ENCODE measurements at places on chromosomes 12 and 14.

DNA sequence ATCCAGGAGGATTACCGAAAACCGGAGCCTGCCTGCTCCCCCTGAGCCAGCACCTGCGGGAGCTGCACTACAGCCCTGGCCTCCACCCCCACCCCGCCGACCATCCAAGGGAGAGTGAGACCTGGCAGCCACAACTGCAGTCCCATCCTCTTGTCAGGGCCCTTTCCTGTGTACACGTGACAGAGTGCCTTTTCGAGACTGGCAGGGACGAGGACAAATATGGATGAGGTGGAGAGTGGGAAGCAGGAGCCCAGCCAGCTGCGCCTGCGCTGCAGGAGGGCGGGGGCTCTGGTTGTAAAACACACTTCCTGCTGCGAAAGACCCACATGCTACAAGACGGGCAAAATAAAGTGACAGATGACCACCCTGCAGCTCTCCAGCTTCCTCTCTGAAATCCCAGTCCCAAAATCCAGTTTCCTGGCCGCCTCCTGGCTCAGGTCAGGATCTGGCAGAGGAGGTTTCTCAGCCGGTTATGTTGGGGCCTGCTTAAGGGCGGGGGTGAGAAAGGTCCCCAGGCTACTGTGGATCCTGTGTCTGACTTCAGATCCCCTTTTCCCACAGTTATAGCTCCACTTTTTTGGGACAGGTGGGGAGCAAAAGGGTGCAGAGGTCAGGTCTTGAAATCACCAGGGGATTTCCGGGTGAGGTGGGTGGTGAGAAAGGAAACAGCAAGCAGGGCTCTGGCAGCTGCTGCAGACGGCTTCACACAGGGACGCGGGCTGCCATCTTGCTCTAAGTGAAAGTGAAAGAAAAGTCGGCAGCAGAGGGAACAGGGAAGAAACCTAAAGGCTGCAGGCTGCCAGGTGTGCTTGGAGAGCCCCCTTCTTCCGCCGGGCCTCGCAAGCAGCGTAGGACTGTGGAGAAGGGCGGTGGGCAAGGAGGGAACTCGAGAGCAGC is at the start of gene TAPBPL:
Gene TAPBPL, plus strand, starts transcription at position 695 of the 897 bp plus-strand sequence. CDS start 207 bp downstream, outside the sequence.
- DNase-seq = peak; percentile 34

GRCh38 chr12:20403230-20403629 is 34.9 kb downstream of the PDE3A start:
- no peak for DNase-seq

DNA sequence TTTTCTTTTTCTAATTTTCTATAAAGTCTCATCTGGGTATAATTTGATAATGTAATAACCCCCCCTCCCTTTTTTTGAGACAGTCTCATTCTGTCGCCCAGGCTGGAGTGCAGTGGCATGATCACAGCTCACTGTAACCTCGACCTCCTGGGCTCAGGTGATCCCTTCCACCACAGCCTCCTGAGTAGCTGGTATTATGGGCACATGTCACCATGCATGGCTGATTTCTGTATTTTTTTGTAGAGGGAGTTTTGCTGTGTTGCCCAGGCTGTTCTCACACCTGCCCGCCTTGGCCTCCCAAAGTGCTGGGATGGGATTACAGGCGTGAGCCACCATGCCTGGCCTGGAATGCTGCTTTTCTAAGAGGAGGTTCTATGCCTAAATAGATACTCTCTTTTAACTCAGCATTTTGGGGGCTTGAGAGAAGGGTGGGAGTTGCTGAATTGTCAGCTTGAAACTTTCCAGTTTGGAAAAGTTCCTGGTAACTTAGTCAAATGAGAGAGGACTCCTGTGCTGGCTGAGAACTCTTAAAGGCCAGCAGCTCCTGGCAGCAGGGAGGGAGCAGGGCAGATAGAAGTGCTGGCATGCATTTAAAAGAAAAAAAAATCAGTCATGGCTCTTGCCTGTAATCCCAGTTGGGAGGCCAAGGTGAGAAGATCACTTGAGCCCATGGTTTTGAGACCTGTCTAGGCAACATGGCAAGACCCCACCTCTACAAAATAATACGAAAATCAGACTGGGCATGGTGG is 13.0 kb downstream of the NUDT4 start:
- no peak for DNase-seq

GRCh38 chr14:50089208-50089607 is 27.2 kb downstream of the VCPKMT start:
- DNase-seq = no peak

GRCh38 chr12:9636150-9636850 is 28.6 kb upstream of the KLRB1 start:
- no peak for DNase-seq

DNA sequence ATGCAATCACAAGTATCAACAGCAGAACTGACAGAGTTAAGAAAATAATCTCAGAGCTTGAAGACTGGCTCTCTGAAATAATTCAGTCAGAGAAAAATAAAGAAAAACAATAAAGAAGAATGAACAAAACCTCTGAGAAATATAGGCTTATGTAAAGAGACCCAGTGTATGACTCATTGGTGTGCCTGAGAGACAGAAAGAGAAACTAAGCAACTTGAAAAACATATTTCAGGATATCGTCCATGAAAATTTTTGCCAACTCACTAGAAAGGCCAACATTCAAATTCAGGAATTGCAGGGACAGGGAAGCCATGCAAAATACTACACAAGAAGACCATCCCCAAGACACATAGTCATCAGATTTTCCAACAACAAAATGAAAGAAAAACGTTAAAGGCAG is 56.2 kb downstream of the APOBEC1 start:
- DNase-seq = no peak

GRCh38 chr12:131196220-131196619 is 242.5 kb downstream of the ADGRD1 start:
- no peak for DNase-seq

GRCh38 chr14:69696204-69696527 is 70.8 kb upstream of the SRSF5 start:
- no peak for DNase-seq

DNA sequence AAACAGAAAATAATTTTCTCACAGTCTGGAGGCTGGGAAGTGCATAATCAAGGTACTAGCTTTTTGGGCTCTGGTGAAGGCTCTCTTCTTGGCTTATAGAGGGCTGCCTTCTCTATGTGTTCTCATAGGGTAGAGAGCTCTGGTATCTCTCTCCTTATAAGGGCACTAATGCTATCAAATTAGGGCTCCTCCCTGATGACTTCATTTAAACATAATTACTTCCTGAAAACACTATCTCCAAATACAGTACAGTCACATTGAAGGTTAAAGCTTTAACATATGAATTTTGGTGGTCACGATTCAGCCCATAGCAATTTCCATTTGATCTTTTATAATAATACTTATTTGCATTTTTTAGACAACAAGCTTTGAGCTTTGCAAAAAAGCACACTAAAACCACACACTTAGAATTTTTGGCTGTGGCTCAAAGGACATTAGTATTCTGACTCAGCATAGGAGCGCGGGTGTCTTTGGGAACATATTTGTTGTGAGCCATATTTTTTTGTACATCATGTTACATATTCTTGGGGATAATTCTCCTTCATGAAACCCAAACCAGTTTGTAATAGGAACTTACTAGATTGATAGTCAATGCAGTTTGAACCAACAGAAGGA is 808.1 kb upstream of the FBXO33 start:
- no peak for DNase-seq

- DNase-seq = no peak
Measured at GRCh38 chr14:60974090-60974651, 6.7 kb downstream of the TRMT5 start.

DNA sequence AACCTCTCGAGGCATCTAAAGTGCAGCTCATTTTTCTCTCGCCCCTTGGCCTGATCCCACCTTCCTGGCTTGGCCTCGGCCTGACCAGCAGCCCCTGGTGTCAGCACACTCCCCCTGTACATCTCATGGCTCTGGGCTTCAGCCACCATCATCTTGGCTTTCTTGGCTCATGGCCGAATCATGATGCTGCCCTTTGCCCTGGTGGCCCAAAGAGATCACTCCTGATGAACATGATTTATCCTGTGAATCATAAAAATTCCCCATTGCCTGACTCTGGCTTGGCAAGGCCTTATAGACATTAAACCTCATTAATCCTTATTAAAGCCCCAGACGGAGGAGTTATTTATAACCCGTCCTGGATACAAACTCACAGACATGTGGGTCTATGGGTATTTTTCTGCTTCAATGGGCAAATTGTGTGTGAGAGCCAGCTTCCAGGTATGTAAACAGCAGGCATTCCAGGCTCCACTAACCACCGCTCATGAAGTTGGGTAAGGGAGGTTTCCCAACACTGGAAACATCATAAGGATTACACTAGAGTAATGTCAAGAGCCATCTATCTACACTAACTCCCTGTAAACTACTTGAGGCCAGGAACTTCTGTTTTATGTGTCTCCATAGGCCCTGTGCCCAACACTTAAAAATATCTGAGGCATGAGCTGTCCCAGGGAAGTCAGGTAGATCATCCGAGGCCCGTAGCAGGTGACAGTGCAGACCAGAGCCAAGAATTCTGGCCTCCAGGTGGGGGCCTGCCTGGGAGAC is 171.2 kb downstream of the TTC8 start:
- DNase-seq = no peak

- DNase-seq = no peak
Measured at GRCh38 chr14:38248321-38249028, 7.4 kb downstream of the CLEC14A start.

DNA sequence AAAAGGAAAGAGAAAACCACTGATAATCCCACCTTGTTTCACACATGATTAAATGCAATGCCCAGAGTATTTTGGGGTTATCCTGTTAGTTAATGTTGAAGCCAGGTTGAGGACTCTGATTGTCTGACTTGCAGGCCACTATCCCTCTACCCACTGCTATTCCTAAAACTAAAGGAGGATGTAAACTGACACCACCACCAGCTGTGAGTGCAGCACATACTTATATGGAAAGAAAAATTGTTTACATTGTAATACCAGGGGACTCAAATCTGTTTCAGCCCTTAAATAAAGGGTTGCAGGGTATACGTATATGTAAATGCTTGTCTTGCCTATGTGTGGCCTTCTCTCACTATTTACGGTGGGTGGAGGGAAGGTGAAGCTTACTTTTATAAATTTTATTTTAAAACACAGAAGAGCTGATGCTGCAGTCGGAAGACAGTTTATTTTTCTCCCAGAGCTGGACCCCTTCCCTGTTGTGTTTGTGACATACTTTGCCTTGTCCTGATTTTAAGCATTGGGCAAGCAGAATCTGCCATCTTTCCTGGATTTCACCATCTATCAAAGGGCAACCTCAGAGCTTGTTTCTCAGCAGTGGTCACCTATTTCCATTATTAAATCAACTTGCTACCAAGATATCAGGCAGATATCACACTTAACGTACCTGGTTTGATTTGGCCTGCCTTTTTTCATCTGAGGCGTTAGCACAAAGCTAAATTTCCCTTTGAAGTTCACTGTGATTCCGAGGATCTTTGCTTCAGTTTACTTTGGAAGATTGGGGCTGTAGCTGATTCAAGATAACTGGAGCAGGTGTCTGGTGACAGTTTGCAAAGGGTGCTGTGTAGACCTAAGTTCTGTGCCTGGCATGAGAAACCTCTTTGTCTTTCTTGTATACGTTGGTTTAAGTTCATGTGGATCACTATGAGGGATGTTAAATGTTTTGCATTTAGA is 25.2 kb downstream of the DAAM1 start:
- DNase-seq = no peak

DNA sequence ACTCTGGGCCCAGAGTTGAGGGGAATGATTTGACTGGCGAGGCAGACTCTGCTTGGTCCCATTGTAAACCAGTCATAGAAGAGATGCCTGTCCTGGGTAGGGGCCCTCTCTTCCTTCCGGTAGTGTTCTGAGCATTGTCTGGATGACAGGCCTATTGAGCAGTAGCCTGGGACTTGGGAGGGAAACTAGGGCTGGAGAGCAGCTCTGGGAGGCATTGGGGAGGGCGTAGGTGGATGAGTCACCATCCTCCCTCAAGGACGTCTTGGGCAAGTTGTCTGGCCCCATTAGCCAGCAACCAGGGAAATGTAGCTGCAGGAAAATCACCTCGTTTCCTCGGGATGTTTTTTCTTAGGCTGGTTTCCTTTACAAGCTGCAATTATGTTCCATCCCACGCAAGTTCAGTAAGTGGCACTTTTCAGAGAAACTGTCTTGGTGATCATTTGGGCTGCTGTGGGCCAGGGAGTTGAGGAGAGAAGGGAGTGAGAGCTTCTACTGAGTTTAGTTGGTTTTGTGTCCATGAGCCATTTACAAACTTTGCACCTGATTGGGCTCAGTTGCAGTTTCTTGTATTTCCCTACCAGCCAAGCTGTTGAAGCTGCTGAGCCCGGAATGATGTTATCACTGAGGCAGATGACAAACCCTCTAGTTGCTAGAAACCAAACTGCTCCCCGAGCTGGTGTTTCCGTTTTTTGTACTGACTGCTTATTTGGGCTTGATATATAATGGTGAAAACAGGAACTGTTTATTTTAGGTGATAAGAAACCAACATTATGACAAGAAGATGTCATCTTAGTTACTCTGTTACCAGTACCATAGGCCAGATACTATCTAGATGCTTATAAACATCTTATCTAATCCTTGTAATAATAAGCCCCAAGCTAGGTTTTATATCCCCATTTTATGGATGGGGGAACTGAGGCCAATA is 147.6 kb downstream of the CHST11 start:
- DNase-seq = no peak

DNA sequence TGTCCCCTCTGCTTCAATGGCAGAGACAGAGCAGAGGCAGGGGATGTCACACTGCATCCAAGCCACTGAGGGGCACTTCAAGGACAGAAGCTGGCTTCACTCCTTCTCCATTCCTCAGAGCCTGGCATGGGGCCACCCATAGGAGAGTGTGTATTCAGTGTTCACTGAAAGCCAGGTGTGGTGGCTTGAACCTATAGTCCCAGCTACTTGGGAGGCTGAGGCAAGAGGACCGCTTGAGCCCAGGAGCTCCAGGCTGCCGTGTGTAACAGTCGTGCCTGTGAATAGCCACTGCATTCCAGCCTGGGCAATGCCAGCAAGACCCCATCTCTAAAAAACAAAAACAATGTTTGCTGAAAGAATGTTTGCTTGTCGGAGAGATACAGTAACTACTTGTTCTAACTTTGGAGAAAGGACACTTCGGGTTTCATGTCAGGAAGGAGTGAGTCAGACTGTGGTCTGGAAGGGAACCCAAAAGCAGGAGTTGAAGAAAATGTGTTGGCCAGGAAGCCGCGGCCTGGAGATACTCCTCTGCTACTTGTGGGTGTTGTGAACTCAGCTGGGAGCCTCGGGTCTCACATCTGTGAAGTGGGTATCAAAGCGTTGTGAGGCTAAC is 43.4 kb downstream of the ELK3 start:
- DNase-seq = no peak

- no peak for DNase-seq
Measured at GRCh38 chr12:19080918-19081317, 48.6 kb upstream of the PLEKHA5 start.

DNA sequence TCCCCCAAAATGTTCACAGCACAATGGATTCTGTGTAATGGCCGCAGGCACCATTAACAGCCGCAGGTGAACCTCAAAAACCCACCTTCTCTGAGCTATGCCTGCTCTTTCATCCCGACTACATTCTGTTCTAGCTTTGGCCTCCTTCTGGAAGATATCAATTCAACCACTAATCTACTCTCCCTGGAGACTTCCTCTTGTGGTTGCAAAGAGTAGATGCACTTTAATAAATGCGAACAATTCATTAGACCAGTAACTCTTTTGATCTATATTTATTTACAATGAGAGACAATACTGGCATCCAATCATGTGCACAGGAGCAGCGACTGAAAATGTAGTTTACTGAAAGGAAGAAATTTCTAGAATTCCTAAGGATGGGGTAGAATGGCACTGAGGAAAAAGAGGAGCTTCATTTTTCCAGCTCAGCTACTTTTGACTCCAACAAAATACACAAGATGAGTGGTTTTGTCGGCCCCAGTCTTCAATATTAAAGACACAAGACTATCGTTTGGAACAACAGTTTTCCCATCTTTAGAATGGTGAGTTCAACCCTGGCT is 5.3 kb downstream of the GRIN2B start:
- DNase-seq = no peak

- no peak for DNase-seq
Measured at GRCh38 chr14:63493246-63493645, 49.9 kb downstream of the PPP2R5E start.

Data from esophagus squamous epithelium (tissue), 5 donors.